BE2C (cell line): ENCODE measurements at places on chromosomes 7 and 10.

DNA sequence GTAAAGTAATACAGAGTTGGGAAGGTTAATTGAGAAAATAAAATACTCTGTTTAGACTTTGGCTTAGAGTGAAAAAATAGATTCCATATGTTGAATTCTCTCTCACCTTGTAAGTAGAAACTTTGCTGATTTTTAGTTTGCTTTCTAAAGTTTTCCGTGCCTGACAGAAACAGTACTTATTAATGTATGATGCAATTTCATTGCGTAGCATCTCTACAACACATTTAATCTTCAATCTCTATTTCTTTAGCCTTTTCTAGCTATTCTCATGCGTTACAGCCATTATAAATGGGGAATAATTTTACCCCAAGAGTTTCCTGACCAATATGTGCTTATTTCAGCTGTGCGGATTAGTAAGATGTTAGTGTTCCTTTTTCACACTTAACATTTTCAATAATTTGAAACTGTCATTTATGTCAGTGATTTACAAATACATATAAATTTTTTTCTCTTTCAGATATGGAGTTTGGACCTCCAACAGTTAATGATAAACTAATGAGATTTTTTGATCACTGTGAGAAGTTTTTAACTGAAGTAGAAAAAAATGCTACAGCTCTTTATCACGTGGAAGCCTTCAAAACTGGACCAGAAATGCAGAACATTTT lies 3.3 kb downstream of the MINPP1 start:
- DNase-seq: no peak

DNA sequence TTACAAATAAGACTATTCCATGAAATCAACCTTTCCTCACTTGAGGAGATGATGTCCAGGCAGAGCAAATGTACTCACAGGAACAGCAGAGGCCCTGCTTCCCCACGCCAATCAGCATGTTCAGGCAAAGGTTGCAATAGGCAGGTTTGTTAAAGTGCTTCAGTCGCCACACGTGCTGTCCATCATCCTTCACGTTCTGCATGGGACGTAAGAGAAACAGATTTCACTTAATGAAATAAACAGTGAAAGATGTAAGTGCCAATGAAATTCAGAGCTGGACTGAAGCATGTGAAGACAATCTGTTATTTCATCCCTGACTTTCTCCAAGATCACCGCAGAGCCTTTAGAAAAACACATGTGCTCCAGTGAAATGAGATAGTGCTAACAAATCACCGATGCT lies 217.4 kb downstream of the DGKB start:
- peak; percentile 30 for DNase-seq

DNA sequence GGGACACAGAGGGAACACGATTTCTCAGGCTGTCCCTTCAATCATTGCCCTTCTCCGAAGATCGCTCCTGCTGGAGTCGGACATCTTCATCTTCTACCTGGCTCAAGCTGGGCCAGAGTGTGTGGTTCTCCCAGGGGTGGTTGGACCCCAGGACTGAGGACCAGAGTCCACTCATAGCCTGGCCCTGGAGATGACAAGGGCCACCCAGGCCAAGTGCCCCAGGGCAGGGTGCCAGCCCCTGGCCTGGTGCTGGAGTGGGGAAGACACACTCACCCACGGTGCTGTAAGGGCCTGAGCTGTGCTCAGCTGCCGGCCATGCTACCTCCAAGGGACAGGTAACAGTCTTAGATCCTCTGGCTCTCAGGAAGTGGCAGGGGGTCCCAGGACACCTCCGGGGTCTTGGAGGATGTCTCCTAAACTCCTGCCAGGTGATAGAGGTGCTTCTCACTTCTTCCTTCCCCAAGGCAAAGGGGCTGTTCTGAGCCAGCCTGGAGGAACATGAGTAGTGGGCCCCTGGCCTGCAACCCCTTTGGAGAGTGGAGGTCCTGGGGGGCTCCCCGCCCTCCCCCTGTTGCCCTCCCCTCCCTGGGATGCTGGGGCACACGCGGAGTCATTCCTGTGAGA lies 23.3 kb downstream of the TBATA start:
- no peak for DNase-seq

DNA sequence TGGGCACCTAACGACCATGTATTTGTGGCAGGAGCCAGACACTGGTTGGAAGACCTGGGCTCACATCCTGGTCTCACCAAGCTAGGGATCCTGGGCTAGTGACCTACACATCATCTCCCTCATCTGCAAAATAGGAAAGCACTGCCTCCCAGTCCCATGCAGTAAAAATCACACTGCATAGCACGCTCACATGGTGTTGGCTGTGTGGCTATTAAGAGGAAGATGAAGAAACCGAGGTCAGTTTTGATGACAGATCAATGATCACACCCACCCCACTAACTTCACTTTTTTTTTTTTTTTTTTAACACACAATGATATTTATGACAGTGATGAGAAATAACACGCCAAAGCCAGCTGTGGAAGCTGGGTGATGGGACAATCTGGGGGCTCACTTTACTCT lies 146.5 kb downstream of the RNF216 start:
- DNase-seq: no peak

DNA sequence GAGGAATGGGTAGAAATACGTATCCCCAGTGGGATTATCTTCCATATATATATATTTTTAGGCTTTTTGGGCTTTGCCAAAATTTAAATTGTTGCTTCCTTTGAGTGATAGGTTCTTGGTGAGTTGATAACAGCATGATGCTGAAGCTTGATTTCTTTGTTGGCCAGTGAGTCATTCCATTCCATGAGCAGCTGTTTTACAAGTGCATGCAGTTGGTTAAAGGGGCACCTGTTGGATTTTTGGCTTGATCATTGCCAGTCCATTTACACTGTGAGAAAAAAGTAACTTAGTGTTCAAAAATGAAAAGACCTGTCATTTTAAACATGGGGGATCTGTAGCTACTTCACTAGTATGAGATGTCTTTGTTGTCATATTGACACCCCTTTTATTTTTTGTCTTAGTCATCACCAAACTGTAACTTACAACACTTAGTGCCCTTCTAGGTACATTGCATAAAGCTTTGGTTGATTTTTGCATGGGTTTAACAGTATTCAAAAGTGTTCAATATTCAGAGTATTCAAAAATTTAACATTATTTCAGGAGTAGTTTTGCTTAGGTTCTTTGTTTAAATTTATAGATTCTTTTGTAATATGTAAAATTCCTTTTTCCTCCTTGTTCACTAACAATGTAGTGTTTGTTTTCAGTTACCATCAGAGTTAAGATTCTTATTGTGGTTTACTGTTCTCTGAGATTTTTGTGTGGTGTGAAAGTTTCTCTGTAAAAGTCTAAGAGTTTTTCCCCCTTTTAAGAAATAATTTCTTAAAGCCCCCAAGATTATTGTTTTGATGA lies 8.8 kb downstream of the AKAP9 start:
- no peak for DNase-seq

- DNase-seq: no peak
These were observed 93.8 kb upstream of the HDAC9 start for GRCh38 chr7:18401757-18402156.

DNA sequence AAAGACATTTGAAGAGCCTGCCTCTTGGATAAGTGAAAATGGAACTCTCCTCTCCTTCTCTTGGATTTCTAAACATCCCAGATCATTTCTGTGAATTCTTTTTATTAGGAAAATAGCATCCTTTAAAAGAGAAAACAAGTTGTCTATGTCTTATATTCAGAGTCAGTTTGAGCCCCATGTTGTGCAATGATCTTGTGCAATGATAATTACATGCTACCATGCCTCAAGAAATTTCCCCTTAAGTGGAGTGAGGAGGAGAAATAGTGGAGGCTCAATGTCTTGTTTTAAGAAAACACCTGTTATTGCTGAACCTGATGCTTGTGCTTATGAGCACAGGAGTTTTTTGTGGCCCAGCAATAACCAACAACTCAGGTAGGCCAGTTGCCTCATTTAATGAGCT lies 103.6 kb downstream of the NPSR1 start:
- no peak for DNase-seq

DNA sequence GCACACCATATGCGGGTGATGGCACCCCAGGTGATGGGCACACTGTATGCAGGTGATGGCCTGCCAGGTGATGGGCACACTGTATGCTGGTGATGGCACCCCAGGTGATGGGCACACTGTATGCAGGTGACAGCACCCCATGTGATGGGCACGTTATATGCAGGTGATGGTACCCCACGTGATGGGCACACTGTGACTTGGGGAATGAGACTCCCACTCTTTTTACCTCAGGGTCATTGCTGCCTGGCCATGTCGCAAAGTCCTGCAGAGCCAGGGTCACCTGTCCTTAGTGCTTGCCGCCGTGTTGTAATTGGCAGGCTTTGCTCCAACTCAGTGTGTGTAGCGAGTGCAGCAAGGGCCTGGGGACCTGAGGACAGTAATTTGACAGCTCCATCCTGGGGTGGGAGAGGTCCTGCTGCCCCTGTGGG lies 7.6 kb upstream of the CCDC201 start:
- no peak for DNase-seq

- no peak for DNase-seq
These were observed 121.9 kb upstream of the AKR1E2 start for GRCh38 chr10:4704034-4704545.

DNA sequence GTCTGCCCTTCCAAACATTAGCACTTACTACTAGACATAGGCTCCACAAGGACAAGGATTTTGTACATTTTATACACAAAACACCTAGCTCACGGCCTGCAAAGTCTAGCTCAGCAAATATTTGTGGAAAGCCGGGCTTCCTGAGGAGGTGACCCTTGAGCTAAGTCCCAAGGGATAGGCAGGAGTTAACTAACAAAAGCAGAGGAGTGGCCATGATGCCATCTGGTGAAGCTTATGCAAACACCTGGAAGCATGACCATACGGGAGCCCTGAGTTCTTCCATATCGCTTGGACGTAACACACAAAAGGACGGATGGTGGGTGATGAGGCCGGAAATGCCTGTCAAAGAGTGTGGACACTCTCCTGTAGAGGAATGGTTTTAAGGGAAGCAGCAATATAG lies 25.9 kb upstream of the YAE1 start:
- no peak for DNase-seq

DNA sequence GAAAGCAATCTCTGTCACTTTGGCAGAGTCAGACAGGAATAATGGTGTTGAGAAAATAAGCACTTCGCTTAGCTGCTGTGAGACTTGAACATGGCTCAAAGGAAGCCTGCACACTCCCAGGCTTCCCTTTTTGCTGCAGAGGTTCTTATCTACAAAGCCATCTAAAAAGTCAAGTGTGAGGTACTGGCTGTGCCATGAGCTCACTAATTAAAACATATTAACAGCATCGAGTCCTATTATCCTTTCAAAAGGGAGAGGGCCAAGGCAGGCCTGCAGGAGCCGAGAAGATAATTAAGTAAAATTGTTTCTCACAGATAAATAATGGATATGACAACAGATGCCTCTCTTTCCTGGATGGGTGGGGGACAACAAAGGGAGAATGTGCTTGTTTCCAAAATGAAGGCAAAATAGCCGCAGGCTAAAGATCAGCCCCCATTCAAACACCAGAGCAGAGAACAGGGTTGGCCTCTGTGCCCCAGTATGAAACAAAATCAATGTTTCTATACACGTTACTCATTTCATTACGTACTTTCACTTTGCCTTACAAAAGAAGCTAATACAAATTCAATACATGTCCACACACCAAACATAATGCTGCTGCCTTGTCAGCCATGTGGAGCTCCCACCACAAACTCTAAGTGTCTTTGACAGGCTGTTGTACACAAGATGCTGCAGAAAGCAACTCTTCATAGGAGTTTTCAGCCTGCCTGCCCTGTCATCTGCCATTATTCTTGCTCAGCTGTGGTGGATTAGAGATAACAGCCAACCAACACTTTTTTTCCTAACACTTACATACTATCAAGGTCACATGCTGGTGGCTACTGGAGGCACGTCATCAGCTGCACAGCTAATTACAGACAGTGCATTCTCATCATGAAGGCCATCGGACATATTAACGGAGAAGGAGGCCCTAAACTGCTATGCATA lies 55.3 kb downstream of the ELAPOR2 start:
- DNase-seq: no peak
